ENCODE measurements at places on chromosomes 3 and 15. TPM values are rescaled to one million over a fixed set of nuclear protein-coding genes. Genes with fewer than 3 reads are reported as not detected.

DNA sequence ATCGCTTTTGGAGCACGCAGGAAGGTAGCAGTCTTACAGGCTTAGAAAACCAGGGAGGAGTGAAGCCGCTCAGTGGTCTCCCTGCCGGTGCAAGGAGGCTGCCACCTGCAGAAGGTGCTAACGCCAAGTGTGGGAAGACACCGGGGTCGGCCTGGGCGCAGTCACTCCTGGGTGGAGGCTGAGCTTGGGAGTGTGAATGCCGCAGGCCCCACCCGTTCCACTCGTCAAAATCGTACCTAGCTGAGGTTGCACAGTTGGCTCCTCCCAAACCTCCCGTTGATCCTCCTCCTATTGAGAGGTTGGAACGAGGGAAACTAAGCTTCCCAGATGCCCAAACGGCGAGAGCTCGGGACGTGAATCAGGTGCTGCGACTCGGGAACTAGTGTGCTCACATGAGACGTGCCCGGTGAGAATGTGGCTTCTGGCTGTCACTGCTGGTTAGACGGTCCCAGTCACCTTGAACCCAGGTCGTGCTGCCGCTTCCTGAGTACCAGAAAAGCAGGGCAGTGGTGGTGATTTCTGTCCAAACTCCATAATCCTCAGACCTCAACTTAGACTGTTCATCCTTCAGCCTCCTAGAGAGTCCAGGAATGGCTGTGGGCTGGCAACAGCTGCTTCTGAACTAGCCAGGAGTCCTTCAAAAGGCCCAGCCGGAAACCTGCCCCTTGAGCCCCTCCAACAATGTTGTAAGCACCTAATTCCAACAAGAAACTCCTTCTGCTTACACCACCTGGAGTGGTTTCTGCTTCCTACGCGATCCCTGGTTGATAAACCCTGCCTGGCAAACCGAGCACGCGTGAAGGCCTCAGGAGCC, 156.0 kb downstream of the XXYLT1 start:
- DNase-seq: no peak

DNA sequence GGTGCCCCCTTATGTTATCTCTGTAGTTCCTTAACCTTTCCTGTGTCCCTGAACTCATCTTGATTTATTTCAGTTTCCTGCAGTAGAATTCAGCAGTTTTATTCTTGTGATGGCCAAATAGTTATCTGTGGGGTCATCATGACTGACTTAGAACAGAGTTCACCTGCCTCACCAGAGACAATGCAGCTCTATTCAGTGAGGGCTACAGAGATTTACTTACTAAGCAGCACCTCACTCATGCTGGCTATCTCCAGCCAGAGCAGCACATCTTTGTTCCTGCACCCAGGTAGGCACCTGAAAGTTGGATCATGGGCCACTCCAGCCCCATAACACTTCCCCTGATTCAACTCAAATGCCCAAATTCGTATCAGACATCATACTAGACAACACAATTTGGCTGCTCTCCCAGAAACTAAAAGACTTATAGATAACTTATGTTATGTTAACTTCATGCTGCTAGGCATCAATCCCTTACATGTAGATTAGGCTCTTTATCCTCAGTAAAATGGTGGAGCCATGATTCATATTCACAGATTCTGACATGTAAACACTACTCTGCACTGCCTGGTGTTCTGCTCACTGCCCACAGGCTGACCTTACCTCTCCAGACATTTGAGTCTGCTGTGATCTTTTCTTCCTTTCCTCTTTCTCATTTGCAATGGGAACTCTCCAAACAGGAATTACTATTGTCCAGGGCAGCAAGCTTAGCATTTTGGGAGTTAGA, 9.3 kb upstream of the GOLGB1 start:
- DNase-seq: no peak

DNA sequence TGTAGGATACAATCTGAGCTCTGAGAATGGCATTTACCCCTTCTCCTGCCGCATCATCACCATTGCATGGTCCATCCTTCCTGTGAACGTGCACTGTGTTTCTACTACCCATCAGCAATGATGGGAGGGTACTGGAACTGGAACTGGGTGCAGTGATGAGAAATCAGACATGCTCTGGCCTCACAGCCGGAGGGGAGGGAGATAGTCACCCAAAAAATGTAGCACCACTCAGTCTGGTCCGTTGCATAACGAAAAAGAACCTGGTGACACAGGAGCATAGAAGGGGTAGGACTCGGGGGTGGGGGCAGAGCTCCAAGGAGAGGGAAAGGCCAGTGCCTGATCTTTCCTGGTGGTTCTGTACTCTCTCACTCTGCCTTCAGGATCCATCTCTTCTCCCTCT, 205.0 kb downstream of the RPLP1 start:
- no peak for DNase-seq

GRCh38 chr15:49808341-49808740, 187.5 kb downstream of the DTWD1 start:
- no peak for DNase-seq

GRCh38 chr15:47503876-47504275, 213.4 kb upstream of the SEMA6D start:
- DNase-seq: no peak

AADACL2 gene
- not detected for total RNA-seq

- DNase-seq: no peak
Observed at GRCh38 chr15:68368731-68369435, 63.1 kb downstream of the ITGA11 start.

FBXL22 gene
- total RNA-seq: 0.48 TPM
